Choroid plexus epithelial cell (primary cell): ENCODE measurements at places on chromosomes 7 and 10.

GRCh38 chr7:133437544-133437943 is 184.7 kb downstream of the EXOC4 start:
- DNase-seq: no peak

DNA sequence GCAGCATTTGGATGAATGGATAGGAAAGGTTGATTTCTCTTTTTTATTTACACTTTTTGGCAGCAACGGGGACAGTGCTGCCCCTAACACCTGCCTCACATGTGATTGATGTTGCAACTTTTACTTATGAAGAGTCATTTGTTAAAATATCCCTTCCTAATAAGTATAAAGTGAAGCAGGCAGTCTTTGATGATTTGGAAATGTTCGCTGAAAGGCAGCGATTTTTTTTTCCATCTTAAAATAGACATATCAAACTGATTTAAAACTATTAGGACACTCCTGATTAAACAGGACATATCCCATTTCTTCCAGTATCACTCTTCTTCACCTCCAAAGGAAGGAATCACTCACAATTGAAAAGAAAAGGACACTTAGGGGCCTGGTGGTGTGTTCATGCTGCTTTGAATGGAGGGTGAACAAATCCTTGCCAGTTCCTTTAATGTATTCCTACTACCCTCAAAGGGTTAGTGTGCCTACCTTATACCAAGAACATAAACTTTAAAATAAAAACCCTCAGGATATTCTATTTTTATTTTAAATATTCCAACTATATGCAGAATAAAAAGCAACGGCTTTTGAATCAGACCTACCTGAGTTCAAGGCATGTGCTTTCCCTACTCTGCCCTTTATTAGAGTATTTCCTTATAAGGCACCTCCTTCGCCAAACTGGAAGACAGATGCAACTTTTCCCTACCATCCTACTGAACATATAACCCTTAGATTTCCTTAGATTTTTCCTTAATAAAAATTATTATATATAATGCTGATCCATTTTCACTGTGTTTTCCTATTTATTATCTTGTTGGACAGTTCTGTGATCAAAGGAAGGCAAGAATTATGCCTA is 1.1 kb downstream of the ADK start:
- DNase-seq: no peak

- DNase-seq: no peak
These were observed 138.5 kb downstream of the PLXNA4 start for GRCh38 chr7:132437730-132438129.

- peak; percentile 35 for DNase-seq
These were observed 1.9 kb downstream of the DNAH11 start for GRCh38 chr7:21544715-21545114.

DNA sequence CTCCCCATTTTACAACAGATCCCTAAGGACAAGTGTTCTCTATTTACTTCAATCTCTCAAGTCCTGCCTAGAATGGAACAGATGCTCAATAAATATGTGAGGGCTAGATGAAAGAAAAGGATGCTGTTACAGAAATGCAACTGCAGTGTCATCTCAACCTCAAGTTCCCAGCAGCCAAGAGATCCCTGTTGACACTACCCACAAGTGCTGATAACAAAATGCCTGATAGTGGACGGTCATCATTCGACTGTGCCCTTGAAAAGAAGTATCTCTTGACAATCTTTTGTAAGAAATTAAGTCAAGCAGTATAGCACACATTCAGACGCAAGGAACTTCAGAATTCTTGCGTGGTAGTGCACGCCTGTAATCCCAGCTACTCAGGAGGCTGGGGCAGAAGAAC is 133.2 kb downstream of the PARD3 start:
- no peak for DNase-seq

- peak; percentile 87 for DNase-seq
These were observed 1.8 kb downstream of the KLLN start for GRCh38 chr10:87861566-87861952.

GRCh38 chr7:128430207-128430606 is 20.4 kb upstream of the IMPDH1 start:
- DNase-seq: no peak

- DNase-seq: peak; percentile 73
These were observed 125.3 kb downstream of the NEURL1 start for GRCh38 chr10:103618575-103619423.

DNA sequence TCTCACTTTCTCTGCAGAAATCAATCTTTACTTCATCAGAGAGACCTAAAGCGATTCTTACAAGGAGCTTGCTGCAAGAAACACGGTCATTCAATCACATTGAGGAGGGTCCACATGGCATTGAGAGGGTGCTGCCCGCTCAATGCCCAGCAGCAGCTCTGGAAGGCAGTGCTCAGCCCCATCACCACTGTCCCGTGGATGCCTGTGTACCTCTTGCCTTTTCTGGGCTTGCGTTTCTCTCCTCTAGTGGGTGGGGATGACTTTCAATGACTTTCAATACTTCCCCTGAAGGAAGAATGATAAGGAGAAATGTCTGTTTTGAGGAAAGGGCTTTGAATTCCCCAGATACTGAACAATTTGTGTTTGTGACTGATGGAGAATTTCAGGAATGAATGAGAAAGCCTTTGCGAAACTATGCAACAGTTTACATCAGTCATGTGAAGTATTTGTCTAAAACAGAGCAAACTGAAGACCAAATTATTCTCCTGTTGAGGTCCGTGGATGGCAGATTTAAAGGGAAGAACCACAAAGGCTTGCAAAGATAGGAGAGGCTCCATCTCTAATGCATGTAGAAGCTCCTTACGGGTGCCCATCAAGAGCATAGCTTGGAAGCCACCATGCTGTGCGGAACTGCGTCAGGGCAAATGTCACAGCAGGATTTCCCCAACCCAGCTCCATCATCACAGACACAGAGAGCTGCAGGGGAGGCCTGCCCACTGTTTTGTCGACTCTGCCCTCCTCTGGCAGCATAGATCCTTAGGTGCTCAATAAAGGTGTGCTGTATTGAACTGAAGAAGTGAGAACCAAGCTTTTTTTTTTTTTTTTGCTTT is 6.6 kb upstream of the ZNF22 start:
- DNase-seq: peak; percentile 88

- DNase-seq: peak; percentile 11
These were observed 30.2 kb downstream of the MGAM start for GRCh38 chr7:142025896-142026295.

DNA sequence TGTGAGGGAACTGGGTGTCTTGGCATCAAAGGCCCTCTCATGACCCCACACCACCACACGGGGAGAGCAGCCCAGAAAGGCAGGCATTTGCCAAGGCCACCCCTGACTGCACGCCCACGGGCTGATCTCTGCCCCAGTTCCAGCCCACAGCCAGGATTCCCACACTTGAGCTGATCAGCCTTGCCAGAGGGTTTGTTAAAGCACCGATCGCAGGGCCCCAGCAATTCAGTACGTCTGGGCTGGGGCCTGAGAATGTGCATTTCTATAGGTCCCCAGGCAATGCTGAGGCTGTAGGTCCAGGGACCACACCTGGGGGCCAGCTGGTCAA is 103.9 kb downstream of the TNS3 start:
- DNase-seq: peak; percentile 48

GRCh38 chr10:22017283-22018020 is 13.9 kb upstream of the DNAJC1 start:
- peak; percentile 29 for DNase-seq

- peak; percentile 79 for DNase-seq
These were observed 482 bp upstream of the ERCC6 start for GRCh38 chr10:49539320-49539885.

- no peak for DNase-seq
These were observed 7.6 kb downstream of the IFIT2 start for GRCh38 chr10:89309156-89310055.

DNA sequence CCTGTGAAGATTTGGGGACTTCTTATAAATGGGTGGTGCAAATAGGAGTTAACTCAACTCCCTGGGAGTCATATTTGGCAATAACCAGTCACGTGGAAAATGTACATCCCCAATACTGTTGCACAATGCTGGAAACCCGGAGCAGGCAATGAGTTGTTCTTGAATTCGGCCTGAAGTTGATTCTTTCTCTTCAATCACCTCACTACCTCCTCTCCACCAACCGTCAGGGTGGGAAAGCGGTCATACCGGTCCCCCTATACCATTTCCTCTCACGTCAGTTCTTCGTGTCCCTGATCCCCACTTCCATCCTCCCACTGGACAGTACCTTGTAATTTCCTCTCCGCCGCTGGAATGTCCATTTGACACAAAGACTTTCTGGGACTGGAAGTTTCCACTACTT is 2.8 kb downstream of the GIMAP5 start:
- DNase-seq: no peak
